H4 (cell line): ENCODE measurements at places on chromosomes 2 and 18. TPM values are rescaled to one million over a fixed set of nuclear protein-coding genes. Genes with fewer than 3 reads are reported as not detected.

DNA sequence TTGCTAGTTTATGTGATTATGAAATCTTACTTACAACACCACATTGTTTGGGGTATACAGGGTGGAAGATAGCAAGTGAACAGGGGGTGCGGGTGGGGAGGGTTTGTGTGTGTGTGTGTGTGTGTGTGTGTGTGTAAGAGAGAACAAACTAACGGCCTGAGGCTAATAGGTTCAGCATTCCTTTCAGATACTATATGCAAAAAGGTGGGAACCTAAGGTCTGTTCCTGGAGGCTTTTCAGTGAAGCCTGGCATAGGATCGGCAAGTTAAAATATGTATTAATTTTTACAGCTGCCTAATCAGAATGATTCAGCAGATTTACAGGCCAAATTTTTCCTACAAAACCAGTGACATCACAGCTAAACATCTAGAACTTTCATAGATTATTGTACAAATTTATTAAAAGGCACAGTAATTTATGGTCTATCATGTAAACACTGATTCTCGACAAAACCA lies 7.6 kb upstream of the SPDYA start:
- DNase-seq = peak; percentile 9

MYOM1 gene
- 0.02 TPM in 1 of 2 replicates, not detected in the other for total RNA-seq

PSMD14 gene
- 177 and 187 TPM in 2 replicates for total RNA-seq

- no peak for DNase-seq
Observed at GRCh38 chr2:54755641-54756326, 32.3 kb downstream of the EML6 start.

GRCh38 chr2:96767135-96767871 lies 6.6 kb downstream of the CNNM4 start:
- no peak for DNase-seq

DNA sequence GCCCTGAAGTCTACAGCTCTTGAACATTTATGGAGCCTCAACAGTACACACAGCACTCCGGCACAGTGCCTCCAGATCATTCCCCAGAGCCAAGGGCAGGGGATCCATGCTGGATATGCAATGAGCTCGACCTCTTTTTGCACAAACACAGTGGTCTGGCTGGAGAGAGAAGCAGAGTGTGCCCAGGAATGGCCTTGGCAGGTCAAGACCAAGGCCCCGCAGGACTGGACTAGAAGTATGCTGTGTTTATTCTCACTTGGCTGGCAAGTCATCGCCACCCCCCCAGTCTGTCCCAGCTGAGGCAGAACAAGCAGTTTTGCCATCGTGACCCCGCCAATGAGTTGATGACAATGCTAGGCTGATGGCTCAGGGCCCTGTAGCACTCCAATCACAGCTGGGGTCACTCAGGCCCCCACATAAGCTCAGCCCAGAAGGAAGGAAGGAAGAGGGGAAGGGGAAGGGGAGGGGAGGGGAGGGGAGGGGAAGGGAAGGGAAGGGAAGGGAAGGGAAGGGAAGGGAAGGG lies 212.1 kb downstream of the TTC32 start:
- DNase-seq = no peak

STAM2 gene
- 21.6 and 23.7 TPM in 2 replicates for total RNA-seq

- DNase-seq = no peak
Observed at GRCh38 chr18:51371929-51372328, 174.4 kb upstream of the MEX3C start.

CD8B gene
- not detected in 2 replicates for total RNA-seq

DNA sequence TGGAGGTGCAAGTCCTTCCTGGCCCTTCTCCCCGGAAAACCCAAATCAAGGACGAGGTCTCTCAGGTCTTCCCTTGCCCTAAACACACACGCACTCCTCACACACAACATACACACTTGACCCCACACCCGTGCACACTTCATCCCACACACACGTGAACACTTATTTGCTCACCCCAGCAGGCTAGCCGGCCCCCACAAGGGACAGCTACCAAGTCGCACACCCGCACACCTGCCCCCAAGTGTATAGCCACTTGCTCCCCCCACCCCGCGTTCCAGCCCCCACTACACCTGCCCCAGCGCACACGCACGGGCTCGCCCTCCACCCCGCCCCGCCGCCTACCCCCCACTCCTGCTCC lies 359 bp downstream of the TGFBRAP1 start:
- DNase-seq = no peak

DNA sequence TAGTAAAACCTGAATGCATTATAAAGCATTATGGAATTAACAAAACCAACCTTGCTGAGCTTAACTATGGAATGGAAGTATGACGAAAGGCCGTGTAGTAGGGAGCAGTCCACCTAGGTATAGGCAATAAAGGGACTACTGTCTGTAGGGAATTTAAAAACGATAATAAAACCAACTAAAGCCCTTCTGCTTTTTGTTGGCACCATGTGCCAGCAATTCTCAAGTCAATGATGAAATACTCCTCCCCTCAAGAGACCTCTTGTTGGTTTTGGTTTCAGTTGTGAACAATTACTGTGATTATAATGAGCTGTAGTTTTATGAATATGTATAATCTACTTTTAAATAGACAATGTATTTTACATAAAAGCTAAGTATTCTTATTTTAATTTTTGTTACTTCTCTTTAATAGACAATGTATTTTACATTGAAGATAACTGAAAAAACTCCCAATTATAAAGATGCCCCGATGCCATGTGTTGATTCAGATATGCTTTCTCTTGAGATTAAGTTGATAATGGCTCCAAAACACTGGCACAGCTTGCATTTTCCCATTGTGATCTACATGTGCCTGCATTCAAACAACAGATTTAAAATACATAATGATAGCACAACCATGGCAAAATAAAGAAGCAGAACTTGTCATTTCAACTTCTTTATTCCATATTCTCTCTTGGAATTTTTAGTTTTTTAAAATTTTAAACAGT lies 55.5 kb upstream of the ZDBF2 start:
- no peak for DNase-seq

CTAGE1 gene
- not detected in 2 replicates for total RNA-seq

CHN1 gene
- 14.5 and 18.5 TPM in 2 replicates for total RNA-seq

ERBB4 gene
- total RNA-seq = 0.04 and 0.33 TPM in 2 replicates

PCARE gene
- not detected in 2 replicates for total RNA-seq

- DNase-seq = no peak
Observed at GRCh38 chr18:50709193-50709592, 110.6 kb downstream of the MRO start.

- DNase-seq = no peak
Observed at GRCh38 chr2:222228054-222228453, 70.7 kb downstream of the PAX3 start.

DNA sequence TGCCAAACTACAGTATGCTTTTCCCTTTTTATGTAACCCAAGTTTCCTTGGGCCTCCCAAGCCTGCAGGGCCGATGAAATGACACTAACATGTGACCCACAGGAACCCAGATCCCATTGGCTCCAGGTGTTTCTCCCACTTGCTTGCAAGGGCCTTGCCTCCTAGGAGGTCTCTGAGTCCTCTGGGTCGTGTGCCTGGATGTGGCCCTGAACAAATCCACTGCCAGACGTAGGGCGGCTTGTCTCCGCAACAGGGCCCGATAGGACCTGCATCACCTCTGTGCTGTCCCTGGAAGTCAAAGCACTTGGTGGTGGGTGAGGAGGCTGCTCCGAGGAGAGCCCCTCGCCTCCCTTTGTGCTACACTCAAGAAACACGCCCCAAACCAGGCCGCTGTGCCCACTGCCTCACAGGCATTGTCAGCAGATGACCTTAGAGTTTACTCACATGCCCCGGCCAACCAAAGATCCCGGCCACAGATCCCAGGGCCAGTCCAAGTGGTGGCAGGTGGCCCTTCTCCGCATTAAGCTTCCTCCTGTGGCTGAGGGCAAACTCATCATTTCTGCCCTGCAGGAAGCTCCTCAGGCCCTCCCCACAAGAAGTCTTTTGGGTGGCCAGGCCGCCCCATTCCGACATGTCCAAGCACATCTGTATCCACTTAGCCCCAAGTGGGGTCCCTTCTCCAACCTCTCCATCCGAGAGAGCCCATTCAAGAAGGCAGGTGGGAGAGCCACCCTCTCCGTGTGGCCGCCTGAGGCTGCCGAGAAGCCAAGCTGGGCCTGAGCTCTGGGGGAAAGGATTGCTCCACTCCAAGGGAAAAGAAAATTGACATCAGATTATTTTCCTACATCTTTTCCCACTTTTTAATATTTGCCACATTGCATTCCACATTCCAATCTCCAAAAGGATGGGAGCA lies 76.7 kb downstream of the GFPT1 start:
- DNase-seq = no peak

BZW1 gene
- total RNA-seq = 327 and 428 TPM in 2 replicates
